ENCODE measurements at places on chromosomes 11 and 22.

- no peak for DNase-seq
Observed at GRCh38 chr22:38774496-38775166, 18.8 kb upstream of the SUN2 start.

DNA sequence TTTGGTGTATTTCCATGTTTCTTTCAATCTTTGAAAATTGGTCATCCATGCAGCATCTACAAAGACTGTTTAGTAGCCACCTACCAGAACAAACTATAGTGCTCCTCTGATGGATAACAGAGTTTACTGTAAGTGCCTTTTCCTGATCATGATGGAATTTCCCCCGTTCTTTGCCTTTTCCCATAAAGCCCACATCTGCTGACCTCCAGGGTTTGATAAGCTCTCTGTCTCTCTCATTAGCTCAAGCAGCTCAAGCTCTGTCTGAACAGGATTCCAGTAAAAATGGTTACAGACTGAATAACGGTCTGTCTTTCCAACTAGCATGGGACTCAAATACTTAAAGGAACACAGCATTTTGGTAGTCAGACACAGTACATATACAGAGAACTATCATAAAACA, 308.4 kb upstream of the SORL1-AS1 start:
- DNase-seq = no peak

DNA sequence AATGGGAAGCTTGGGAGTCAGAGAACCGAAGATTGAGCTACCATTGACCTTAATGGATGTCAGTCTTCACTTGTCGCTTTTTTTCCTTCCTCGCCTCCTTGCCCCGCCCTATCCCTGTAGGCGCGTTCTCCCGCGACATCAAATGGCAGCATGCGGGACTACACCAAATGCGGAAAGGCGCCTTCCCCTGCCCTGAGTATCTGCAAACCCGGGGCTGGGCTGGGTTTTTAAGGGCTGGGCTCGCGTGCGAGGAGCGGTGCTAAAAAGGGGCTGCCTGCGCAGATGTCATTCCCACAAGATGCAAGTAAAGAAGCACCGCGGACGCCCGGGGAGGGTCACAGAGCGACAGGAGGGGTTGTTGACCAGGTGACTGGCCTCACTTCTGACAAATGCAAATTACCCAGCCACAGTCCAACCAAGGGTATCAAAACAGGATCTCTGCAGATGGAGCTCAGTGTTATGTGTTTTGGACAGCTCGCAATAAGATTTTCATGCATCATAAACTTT, 4.7 kb upstream of the FAM111B start:
- peak; percentile 42 for DNase-seq

GRCh38 chr11:133382131-133382812, 150.0 kb downstream of the OPCML start:
- no peak for DNase-seq

- DNase-seq = no peak
Observed at GRCh38 chr22:19703869-19704268, 10.4 kb upstream of the SEPTIN5 start.
